ENCODE measurements at places on chromosomes 16 and 17.

DNA sequence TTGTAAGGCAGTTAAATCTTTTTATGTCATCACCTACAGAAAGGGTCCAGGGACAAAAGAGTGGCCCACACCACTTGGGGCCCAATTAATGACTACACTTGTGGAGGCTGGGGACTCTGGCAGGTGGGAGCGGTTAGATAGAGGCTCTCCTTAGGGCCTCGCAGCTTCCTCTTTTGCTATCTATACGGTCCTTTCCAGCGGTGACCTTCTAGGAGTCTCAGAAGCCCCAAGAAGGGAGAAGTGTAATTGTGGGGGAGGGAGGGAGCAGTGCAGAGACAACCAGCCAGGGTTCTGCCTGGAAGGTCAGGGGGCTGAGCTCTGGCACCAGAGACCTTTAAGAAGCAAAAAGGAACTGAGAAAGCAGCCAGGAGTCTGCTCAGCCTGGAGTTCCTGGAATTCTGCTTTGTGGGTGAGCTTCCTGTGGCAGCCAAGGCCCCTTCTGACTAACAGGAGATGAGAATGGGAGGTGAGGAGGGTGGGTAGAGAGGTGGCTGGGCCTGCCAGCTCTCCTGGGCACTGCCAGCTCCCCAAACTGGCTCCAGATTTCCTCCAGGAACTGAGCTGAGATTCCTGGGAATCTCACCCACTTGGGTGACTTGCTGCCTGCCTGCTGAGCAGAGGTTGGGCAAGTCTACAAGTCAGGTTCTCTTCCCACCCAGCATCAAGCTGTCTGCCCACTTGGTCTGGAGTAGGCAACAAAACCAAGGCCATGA is 16.3 kb upstream of the MAP3K14 start:
- ATAC-seq = peak; percentile 44

DNA sequence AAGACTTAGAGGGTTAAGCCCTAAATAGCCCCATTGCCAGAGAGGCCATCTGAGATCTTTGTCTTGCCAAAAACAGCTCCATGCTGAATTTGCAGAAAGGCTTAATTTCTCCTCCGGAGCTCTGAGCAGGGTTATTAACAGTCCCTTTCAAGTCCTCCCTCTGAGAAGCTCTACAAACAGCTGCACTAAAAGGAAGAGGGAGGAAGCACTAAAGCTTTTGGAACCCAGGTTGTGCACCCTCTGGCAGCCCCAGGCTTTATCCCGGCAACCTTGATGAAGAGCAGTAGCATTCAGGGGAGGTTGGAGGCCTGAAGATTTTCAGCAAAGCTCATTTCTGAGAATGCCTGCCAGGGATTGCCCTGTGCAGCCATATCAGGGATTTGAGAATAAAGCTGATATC is 554.7 kb downstream of the RBFOX1 start:
- no peak for ATAC-seq

- ATAC-seq = peak; percentile 92
These were observed at the start of gene RANGRF for GRCh38 chr17:8288336-8289102. TSS of gene RANGRF (plus strand) at chr17:8288670. CDS start at chr17:8288789, 119 bp downstream.

DNA sequence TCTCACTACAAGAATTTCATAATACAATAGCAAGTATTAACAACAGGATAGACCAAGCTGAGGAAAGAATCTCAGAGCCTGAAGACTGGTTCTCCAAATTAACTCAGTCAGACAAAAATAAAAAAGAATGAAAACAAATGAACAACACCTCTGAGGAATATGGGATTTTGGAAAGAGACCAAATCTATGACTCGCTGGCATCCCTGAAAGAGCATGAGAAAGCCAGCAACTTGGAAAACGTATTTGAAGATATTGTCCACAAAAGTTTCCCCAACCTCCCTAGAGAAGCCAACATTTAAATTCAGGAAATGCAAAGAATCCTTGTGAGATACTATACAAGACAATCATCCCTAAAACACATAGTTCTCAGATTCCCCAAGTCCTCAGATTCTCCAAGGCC is 20.9 kb downstream of the NLRP1 start:
- no peak for ATAC-seq

GRCh38 chr17:319266-319665 is 33.3 kb downstream of the RPH3AL start:
- ATAC-seq = no peak

DNA sequence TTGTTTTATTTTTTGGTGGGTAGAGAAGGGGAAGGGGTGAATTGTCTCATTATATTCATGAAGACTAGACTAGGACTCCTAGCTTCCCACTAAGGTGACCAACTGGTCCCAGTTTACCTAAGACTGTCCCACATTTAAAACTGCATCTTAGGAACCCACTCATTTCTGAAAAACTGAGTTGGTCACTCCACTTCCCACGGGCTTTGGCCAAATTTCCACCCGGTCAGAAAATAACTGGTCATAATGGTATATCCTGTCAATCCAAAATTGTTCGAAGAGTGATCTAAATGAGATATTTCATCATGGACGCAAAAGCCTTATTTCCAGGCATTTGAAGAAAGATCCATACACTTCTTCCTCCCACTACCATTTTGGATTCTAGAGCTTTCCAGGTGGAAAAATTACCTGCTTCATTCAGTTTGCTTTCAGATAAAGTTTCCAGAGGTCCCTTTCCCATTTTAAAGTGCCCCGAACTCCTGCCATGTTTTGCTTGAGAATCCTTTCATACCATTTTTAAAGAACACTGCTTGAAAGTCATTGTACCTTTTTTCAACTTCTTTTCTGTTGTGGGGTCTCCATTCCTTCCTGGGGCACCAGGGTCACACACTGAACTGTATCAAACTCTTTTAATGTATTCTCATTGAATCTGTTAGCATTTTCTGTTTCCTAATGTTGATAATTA is 21.8 kb upstream of the ZFHX3 start:
- ATAC-seq = no peak

DNA sequence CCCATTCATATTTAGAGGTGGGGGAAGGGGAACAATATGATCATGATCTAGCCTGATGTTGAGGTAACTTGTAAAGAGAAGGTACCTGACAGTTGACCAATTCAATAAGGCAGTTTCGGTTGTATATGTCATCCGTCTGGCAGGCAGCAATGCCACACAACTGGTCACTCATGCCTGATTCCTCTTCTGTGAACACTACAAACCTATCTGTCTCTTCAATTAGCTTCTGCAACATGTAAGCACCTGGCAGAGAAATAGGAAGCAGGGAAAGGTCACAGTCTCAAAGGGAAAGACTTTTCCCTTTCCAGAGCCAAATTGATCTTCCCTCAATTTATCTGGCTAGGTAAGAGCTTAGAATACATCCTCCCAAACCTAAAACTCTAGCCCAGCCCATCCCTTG is 10.2 kb upstream of the RSKR start:
- no peak for ATAC-seq

GRCh38 chr16:24670623-24671454 is 58.6 kb upstream of the TNRC6A start:
- ATAC-seq = no peak

DNA sequence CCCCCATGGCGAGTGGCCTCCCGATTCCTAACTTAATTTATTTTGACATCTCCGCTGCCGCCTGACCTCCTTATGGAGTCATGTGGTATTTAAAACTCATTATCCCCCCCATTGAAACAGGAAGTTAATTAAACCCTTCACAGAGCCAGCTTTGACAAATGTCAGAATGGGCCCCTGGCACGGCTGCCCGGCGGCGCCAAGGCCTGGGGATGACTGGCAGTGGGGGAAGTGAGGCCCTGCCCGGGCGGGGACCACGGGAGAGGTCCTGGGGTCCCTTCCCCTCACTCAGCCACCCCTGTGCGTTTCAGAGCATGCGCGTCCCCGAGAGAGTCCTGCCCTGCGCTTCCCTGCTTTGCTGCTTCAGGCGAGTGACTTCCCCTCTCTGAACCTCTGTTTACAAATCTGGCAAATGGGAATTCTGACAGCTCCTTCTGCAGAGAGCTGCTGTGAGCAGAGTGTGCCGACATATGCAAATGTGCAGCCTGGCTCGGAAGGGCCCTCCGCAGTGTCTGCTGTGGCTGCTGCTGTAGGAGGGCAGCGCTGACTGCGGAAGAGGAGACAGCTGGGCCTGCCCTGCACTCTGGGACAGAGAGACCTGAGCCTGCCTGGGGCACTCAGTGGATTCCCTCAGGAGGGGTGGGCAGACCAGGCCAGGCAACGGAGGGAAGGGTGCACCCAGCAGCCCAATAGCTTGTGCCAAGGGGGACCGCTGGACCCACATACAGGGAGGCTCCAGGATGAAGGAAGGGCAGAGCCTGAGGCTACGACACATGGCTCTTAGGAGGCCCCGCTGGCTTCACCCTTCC is 4.4 kb upstream of the ZFPM1 start:
- ATAC-seq = no peak

GRCh38 chr16:74226338-74226954 is 70.2 kb upstream of the PSMD7 start:
- no peak for ATAC-seq

DNA sequence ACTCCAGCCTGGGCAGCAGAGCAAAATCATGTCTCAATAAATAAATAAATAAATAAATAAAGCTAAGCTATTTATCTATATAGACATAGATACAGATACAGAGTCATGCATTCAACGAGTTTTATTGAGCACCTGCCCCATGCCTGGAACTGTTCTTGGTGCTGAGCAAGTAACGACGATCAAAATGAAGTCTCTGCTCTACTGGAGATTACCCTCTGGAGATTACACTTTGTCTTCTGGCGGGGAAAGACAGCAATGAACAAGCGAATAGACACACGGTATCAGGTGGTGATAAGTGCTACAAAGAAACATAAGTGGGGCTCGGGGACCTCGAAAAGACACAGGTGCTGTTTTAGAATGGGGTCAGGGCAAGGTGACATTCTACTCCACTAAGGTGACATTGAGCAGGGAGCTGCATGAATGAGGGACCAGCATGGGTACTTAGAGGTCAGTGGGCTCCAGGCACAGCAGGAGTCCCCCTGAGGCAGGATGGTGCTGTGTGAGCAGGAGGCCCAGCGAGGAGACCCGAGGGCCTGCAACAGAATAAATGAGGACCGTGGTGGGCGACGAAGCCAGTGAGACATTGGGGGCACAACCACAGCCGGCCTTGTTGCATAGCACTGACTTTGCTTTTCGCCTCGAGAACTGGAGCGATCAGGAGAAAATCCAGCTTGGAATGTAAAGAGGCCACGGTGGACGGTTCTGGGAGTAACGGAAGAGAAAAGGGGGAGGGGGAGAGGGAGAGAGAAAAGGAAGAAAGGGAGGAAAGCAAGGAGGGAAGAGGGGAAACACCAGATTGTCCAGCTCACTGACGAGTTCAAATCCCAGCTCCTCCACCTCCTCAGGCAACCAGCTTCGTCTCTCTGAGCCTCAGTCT is 42.4 kb upstream of the MEAK7 start:
- ATAC-seq = no peak

DNA sequence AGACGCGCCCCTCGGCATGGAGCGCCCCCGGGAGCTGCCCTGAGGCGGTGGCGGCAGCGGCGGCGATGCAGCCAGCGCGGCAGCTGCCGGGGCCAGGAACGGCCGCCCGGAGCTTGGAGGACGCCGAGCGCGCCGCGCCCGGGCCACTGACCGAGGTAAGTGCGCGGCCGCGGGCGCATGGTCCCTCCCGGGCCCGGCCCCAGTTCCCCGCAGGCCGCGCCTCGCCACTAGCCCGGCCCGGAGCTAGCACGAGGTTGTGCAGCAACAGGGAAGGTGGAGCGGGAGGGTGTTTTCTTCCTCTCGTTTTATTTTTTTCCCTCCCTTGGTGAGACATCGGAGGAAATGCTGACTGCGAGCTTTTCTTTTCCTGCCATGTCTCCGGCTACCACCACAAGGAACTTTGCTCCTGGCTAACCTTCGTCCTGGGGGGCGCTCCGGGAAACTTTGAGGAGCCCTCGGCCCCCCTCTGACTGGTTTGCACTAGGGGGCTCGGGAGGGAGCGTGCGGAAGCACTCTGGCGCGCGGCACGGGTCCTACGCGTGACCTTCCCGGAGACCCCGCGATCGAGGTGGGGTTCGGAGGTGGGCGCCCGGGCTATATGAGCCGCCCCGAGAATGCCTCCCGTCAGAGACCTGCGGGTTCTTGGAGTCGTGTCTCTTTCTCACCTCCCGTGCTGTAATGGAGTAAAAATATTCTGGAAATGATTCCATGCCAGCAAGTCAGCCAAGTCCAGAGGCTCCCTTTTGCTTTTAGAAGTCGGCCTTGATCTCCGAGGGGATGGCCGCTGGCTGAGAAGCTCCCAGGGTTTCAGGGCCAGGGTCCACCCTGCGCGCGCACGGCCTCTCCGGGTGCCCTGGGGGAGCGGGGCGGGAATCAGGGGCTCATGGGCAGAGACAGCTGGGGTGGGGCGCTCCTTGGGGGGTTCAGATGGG is 868 bp downstream of the KCNJ12 start:
- ATAC-seq = no peak

DNA sequence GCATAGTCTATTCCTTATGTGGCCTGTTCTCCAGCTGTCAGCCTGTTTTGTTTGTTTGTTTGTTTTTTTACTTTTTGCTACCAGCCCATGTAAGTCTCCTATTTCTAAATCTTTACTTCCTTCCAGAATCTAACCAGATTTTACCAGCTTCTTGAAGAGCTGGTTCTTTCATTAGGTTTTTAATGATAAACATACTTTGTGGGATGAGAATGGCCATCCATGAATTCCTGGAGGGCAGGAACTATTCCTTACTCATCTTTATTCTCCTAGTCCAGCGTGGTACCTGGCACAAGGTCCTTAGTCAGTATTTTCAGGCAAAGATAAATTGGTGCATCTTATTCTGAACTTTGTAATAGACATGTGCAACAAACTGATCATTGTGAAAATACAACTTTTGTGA is 17.3 kb downstream of the RSPRY1 start:
- ATAC-seq = no peak

GRCh38 chr17:32502710-32503109 is 15.9 kb downstream of the CDK5R1 start:
- ATAC-seq = no peak

DNA sequence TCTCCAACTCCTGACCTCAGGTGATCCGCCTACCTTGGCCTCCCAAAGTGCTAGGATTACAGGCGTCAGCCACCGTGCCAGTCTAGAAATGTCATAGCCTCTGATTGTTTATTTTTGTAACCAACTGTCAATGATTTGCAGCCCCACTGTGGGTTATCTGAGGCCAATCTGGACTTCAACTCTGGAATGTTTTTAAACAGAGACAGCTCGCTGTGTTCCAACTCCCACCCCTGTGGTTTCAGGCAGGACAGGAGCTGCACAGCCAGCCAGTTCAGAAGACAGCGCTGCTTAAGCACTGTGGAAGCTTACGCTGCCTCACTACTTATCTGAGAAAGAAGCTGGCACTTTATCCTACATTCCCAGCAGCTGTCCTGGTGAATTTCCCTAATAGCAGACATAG is 19.5 kb downstream of the MRM3 start:
- no peak for ATAC-seq

- no peak for ATAC-seq
These were observed 191.7 kb downstream of the PRKCB start for GRCh38 chr16:24027466-24027865.

All from activated CD4-positive, CD25-positive, alpha-beta regulatory T cell treated with anti-CD3 and anti-CD28 coated beads, Interleukin-2, amount 50 U/mL, for 24 hours (primary cell).